Stimulated activated CD4-positive, alpha-beta T cell treated with anti-CD3 and anti-CD28 coated beads, Interleukin-12 subunit alpha, Interleukin-12 subunit beta, amount 100 ng/mL, for 48 hours (primary cell): ENCODE measurements at places on chromosomes 5 and 9.

- no peak for DNase-seq
Observed at GRCh38 chr5:141909212-141909611, 14.5 kb upstream of the DELE1 start.

- no peak for DNase-seq
Observed at GRCh38 chr5:89401659-89402058, 518.7 kb upstream of the MEF2C start.

DNA sequence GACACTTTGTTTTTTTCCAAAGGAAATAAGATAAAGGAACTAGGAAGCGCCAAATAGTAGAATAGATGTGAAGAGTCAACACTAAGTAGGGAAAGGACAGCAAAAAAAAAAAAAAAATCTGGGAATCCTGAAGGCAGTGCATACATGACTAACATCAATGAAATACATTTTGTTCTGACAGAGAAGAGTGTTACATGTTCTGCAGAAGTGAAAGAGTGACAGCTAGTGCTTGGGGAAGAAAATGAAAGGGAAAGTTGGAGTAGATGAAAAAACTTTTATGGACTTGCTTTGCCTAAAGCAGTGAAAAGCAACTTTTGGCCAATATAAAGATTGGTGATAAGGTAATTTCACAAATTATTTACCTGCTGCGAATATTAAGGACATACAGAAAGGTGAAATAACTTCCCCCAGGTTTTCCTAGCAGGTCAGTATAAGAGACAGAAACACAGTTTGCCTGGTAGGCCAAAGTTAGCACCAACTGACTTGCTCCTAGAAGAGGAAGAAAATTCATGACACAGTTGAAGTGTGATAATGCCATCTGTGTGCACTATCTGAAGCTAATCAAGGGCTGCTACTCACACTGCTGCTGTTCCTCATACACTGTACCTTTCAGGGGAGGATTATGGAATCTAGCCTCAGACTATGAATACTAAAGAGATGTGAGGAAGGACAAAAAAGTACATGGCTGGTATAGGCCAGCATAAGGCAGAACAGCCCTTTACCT is 38.6 kb downstream of the RANBP6 start:
- no peak for DNase-seq

GRCh38 chr9:117340422-117340821 is 74.4 kb downstream of the ASTN2 start:
- DNase-seq, result no peak

GRCh38 chr9:8364026-8364752 is 564.6 kb upstream of the DMAC1 start:
- no peak for DNase-seq

DNA sequence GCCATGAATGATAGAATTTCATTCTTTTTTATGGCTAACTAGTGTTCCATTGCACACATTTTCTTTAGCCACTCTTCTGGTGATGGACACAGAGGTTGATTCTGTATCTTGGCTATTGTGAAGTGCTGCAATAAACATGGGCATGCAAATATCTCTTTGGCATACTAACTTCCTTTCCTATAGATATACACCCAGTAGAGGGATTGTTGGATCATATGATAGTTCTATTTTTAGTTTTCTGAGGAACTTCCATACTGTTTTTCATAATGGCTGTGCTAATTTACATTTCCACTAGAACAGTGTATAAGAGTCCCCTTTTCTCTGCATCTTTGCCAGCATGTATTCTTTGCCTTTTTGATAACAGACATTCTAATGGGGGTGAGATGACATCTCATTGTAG is 50.4 kb upstream of the CDK5RAP2 start:
- DNase-seq, result no peak

GRCh38 chr5:119347991-119348390 is 7.8 kb upstream of the TNFAIP8 start:
- no peak for DNase-seq

GRCh38 chr5:179805529-179806249 is 977 bp downstream of the MGAT4B start:
- DNase-seq, result no peak

DNA sequence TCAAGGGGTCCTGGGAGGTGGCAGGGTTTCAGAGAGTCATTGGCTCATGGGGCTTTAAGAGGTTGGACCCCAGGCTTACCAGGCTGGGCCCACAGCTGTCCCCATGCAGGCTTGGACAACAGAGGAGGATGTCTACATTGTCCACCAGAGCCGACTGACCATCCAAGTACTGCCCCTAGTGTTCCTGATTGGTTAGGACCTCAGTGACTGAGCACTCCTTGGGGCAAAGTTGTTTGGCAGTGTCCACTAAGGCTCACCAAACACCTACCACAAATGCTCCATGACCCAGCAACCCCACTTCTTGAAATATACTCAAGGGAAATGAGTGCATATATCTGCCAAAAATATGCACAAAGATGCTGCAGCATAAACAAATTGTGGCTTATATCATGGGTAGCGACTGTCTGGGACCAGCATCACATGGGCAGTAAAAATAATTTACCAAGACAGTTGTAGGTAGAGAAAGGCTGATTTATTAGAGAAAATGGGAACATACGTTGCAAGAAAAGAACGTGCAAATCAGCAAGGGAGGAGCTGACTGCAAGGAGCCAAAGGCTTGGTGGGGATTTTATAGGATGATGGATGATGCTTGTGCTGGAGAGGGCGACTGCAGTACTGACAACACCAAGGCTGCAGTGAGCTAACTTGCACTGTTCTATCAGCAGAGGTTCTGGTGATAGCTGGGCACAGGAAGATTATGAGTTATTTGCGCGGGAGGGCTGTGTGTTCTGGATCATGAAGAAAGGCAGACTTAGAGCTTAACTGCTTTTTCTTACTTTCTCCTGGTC is 265.2 kb downstream of the GADD45G start:
- DNase-seq, result no peak

GRCh38 chr9:89493181-89493580 is 4.7 kb downstream of the SEMA4D start:
- no peak for DNase-seq

DNA sequence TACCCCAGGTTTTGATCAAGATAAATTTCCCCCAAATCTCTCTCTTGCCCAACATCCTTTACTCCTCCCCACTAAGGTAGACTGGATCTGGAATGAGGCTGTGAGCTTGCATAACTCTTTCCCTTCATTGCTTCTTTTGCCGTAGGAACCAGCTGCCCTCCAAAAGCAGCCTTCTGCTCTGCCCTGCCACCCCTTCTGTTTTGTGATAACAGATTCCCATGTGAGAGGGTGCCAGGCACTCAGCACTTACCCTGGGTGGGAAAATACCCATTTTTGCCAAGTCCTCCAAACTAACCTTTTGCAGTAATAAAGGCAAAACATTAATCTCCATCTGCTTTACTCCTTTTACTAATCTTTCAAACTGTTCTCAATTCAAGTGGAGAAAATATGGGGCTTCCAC is 182.6 kb downstream of the ASTN2 start:
- DNase-seq, result no peak

- DNase-seq, result no peak
Observed at GRCh38 chr5:3954199-3954598, 358.6 kb downstream of the IRX1 start.

GRCh38 chr9:97474372-97474925 is 27.0 kb upstream of the TMOD1 start:
- DNase-seq, result no peak

- no peak for DNase-seq
Observed at GRCh38 chr9:35835216-35835632, 6.2 kb downstream of the TMEM8B start.

GRCh38 chr9:89743216-89743572 is 138.4 kb downstream of the GADD45G start:
- peak; percentile 17 for DNase-seq

GRCh38 chr9:5786370-5787127 is 46.4 kb downstream of the ERMP1 start:
- DNase-seq, result no peak

GRCh38 chr5:10653043-10653442 is 89.2 kb downstream of the ANKRD33B start:
- DNase-seq, result no peak

DNA sequence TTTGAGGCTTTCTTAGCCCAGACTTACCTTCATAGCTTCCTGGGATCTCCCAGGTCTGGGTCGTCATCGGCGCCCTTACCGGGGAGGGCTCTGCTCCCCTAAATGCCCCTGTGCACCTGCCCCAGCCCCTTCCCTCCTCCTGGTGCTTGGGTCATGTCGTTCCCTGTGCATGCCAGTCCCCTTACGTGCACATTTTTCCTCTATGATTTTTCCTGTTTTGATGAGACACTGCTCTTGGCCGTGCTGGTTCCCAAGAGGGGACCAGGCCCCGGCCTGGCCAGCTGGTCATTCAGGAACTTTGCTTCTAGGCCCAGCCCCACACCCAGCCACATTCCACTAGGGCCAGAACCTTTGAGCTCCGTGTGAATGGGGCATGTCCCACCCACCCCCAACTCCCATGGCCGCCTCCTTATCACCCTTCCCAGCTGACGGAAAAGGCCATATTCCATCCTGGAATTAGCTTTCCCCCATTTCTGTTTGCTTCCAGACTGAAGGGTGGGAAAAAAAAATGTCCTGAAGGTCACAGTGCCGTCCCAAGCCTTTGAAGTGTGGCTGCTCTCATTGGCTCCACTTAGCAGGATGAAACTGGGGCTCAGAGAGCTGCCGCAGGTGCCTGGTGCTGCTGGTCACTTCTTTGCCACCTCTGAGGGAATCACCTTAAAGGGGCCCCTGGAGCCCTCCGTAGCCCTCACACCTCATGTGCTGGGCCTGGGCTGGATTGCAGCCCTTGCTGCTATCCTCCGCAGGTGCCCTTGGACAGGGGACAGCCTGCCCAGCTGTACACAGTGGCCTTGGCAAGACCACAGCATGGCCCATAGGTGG is 25.1 kb downstream of the ERGIC1 start:
- DNase-seq, result no peak

GRCh38 chr9:17843236-17843635 is 264.4 kb downstream of the SH3GL2 start:
- no peak for DNase-seq

DNA sequence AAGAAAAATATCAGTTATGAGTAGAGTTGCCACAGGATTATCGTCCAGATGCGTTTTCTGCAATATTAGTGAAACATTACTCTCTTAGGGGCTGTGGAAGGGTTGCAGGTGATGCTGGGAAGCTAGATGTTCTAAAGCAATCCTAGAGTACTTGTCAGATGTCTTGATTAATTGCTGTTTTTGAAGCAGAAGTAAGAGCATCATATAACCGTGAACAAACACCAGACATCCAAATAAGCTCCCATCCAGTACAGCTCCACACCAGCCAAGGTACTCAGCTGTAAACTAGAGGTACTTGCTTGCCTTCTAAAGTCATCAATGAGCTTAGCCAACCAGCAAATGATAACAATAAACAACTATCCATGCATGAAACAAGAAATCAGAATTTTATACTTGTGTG is 131.1 kb downstream of the ST8SIA4 start:
- no peak for DNase-seq

DNA sequence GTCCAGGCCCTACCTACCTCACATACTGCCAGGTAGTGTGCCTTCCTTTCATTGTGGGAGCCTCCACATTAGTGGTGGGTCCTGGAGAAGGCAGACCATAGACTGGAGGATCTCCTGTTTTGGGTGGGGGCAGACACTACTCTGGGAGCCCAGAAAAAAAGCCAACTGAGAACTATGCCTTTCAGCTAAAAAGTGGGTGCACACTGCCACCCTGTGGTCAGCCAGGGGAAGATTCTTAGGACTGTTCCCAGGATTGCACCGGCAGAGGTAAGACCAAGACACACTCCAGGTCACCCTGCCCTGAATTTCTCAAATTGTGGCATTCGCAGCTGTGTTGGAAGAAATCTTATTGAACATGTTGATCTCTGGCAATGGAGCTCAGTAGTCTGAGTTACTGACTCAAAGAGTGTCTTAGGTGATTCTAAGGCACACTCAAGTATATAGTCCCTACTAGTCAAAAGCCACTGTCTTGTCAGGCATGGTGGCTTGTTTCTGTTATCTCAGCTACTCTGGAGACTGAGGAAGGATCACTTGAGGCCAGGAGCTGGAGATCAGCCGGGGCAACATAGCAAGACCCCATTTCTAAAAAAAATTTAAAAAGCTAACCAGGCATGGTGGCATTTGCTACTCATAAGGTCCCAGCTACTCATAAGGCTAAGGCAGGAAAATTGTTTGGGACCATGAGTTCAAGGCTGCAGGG is 3.6 kb downstream of the SIGMAR1 start:
- DNase-seq, result peak; percentile 51

DNA sequence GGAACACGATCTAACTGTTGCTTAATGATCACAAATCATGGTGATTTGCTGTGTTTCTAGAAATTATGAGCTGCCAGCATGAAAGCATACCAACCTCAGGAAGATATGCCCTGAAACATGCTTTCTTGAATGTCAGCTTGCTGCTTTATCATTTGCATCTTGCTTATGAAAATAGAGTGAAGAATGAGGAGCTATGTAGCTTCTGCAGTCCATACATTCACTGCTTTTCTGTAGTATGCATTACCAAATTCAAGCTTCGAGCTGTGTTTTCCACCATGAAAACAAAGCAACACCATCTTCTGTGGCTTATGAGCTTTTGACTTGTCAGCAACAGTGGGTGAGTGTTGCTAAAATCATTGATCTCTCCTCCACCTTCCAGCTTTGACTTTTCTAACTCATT is 16.5 kb downstream of the F2RL2 start:
- no peak for DNase-seq

DNA sequence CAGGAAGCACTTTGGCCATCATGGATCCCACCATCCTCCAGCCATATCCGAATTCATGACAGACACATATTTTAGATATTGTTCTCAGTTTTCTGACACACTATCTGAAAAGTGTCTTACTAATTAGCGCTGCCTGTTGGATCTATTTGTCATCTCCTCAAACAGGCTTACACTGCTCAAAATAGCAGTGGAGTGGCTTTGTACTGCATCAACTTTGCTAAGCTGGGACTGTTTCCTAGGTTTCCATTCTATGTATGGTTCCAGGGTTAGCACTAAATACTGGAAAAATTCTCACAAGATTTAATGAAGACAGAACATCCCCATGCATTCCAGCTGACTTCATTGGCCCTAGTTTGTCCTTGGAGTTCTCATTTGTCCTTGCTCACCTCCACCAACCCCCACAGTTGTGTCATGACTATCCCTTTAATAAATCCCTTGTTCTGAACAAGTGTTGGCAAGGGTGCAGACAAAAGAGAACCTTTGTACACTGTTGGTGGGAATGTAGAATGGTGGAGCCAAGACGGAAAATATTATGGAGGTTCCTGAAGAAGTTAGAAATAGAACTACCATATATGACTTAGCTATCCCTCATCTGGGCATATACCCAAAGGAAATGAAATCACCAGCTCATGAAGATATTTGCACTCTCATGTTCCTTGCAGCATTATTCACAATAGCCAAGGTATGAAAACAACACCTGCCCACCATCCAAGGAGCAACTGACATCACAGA is 136.5 kb upstream of the RAI14 start:
- no peak for DNase-seq

- DNase-seq, result no peak
Observed at GRCh38 chr5:102749416-102750030, 5.6 kb upstream of the PAM start.

- DNase-seq, result no peak
Observed at GRCh38 chr5:90368454-90369246, 40.9 kb downstream of the CETN3 start.

GRCh38 chr9:10946676-10947410 is 334.0 kb upstream of the PTPRD start:
- DNase-seq, result no peak
